ENCODE measurements at places on chromosomes 12 and 14.

GRCh38 chr14:103298620-103299019 lies 35.4 kb upstream of the EIF5 start:
- no peak for DNase-seq

DNA sequence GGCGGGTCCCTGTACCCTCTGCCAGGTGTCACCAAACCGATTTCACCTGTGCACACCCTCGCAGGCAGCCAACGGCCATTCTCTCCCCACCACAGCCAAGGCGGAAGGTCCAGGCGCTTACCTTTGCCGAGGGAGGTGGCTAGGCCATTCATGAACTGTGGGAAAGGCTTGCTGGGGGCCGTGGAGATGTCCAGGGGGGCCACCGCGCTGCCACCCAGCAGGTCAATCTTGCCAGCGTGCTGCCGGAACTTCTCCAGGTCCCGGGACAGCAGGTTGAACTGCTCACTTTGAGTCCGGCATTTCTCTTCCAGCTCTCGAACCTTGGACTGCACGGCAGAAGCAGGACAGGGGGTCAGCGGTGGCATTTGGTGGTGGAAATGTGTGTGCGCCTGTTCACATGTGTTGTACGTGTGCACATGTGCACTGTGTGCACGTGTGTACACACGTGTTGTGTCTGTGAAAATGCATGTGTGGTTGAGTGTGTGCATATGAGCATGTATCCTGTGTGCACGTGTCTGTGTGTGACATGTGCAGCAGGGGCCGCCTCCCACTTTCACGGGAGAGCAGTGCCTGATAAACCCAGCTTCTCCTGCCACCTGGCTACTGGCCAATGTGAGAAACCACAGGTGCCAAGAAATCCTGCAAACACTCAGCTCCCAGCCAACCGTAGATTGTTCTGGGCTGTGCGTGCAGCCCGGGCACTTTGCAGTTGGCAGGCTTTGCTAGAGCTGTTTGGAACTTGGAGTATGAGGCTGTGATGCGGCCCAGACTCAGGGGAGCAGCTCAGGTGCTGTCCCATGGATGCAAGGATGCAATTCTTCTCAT lies 118.9 kb downstream of the PIWIL1 start:
- no peak for DNase-seq

DNA sequence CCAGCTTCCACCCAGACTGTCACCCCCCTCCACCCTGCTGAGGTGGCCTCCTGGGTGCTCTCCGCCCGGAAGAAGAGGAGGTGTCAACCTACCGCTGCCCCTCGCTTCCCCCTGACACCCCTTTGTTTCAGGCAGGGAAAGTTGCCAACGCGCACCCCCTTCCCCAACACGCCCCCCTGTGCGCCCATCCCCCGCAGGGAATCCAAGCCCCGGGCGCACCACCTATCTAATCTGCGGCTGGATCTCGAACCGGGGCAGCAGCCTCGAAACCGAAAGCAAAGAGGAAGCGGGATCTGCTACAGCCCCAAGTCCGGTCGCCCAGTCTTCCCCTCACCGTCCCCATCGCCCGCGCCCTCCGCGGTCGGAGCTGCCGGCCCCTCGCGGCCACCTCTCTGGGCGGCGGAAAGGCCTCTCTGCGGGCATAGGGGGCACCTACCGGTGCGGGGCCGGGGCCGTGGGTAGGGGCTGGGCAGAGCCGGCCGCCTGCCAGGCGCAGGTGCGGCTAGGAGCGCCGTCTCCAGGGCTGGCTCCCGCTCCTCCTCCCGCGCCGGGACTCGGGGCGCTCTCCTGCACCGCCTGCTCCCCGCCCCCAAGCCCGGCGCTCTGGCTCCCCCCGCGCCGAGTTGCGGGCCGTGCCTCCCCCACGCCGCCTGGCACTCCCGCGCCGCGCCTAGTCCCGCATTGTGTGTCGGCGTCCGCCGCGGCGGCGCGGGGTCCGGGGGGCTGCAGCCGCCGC lies 18.3 kb upstream of the PLEKHH1 start:
- no peak for DNase-seq

GRCh38 chr12:9698681-9699080 lies 29.2 kb downstream of the CLEC2D start:
- no peak for DNase-seq

GRCh38 chr14:75989134-75989533 lies 3.6 kb downstream of the IFT43 start:
- no peak for DNase-seq

GRCh38 chr12:83538361-83538965 lies 851.8 kb downstream of the TMTC2 start:
- no peak for DNase-seq

DNA sequence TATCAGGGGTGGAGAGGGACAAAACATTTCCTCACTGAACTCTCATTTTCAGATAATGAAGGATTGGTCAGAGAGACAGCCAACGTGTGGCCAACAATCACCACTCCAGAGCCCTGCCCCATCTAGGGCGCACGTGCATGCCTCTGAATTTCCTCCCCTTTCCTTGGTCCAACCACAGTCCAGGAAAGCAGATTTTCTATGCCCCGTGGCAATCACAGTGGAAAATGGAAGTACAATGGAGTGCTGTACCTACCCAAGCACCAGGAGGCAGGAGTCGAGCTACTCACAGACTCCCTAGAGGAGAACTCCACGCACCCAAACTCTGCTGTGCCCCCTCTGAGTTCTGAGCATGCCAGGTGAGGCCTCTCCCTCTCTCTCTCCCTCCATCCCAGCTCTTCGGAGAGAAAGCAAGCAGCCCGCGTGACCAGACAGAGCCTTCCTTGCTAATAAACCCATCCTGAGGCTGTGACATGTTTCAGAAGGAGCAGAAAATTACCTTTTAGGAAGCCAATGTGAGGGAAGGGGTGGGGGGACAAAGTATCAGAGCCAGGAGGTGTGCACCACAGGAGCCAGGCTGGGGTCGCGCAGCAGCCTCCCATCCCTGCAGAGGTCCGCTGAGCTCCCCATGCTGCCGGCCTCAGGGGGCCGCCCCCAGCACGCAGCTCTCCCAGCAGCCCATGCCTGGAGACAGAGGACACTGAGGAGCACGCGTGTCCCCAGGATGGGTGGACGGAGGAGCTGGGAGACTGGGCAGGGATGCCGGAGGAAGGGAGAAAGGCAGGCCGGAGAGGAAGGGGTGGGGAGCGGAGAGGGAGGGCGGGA lies 73.4 kb downstream of the PITPNM2 start:
- no peak for DNase-seq

- DNase-seq: no peak
Observed at GRCh38 chr12:26791301-26791791, 41.6 kb downstream of the ITPR2 start.

- DNase-seq: no peak
Observed at GRCh38 chr12:97461553-97461952, 1.1 kb upstream of the RMST start.

- DNase-seq: no peak
Observed at GRCh38 chr12:7387289-7387688, 56.7 kb downstream of the CD163L1 start.

GRCh38 chr14:66105815-66106214 lies 380.4 kb upstream of the CCDC196 start:
- no peak for DNase-seq

GRCh38 chr12:4909734-4910501 lies at the start of gene KCNA1:
Gene KCNA1 (plus strand): TSS chr12:4909905. CDS start chr12:4911379, 1,474 bp downstream.
- DNase-seq: no peak

DNA sequence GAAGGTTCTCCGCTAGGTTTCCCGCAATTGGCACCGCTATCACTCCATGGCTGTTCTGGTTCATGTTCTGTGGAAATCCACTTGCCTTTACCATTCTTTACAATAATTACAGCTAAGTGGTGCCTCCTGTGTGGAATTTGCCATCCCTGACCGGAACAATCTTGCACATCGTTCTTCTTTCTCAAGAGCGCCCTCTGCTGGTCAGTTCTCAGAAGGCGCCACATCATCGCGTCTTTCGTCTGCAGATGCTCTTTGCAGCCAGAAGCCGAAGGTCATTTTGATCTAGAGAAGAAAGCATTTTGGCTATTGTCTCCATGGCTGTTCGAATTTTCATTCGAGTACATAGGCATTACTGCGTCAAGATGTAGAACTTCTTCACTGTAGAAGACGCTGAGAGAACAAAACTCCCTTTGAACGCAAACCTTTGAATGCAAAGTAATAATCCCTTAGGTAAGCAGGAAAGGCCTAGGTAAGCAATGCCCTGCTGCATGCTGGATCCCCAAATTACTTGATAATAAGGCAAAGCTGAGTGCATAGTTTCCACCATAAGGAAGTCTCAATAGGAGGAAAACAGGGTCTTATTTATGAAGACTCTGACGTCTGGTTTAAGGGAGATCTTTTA lies 10.1 kb upstream of the RTRAF start:
- peak; percentile 46 for DNase-seq

- no peak for DNase-seq
Observed at GRCh38 chr14:59131938-59132795, 56.3 kb upstream of the DAAM1 start.

GRCh38 chr12:98595243-98595988 lies 1.9 kb downstream of the SLC25A3 start:
- no peak for DNase-seq

DNA sequence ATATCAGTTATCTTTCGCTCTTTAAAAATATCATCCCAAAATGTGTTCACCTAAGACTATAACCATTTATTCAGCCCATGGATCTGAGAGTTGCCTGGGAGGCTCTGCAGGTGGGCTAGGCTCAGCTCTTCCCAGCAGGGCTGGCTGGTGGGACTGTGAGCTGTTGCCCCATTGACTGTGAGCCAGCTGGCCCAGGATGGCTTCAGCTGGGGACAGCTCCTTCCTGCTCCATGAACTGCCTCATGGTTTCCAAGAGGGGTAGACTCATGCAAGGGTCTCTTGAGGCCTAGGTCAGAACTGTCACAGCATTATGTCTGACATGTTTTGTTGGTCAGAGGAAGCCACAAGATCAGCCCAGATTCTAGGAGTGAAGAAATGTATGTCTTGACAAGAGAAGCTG lies 114.1 kb upstream of the E2F7 start:
- DNase-seq: no peak

GRCh38 chr14:22820731-22821130 lies 5.5 kb upstream of the SLC7A7 start:
- DNase-seq: no peak

DNA sequence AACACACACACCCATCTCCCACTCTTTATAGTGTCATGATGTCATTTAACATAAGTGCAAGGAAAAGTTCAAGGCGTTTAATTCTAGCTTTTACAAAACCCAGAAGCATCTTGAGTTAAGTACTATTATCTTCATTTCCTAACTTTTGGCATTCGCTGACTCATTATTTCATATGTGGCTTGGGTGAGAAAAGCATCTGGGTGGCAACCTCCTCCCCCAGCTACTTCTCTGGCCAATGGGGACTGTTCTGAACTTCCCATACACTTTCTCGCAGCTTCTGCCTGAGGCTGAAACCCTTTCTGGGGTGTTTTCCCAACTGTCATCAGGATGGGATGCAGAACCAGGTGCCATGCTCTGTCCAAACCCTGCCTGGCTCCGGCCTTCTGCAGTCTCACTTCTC lies 2.8 kb upstream of the MARK3 start:
- no peak for DNase-seq

DNA sequence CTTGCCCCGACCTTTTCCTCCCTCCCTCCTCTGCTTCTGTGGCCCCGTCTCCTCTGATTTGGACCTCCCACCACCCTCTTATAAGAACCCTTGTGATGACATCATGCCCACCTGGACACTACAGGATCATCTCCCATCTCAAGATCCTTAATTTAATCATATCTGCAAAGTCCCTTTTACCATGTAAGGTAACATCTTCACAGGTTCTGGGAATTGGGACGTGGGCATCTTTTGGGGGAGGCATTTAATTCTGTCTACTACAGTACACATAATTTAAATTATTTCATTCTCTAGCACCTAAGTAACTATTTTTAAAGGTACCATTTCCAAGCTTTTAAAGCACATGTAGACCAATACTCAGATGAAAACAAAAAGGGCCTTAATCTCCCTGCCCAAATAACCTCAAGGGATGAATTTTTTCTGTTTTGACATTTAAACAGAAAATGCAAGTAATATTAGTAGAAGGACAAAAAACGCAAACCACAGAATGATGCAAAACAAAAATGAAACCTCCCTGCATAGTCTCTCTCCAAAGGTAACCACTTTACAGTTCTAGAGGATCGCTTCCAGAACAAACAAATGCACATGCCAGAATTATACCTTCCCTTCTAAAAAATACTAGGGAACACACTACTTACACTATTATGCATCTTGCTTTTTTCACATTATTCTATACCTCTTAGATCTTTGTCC lies 222.1 kb downstream of the AACS start:
- no peak for DNase-seq

GRCh38 chr12:87935216-87935615 lies 94.0 kb downstream of the C12orf50 start:
- no peak for DNase-seq

GRCh38 chr12:109771746-109772621 lies 58.4 kb downstream of the FAM222A start:
- DNase-seq: no peak

GRCh38 chr14:47919997-47920396 lies 244.6 kb upstream of the MDGA2 start:
- no peak for DNase-seq

DNA sequence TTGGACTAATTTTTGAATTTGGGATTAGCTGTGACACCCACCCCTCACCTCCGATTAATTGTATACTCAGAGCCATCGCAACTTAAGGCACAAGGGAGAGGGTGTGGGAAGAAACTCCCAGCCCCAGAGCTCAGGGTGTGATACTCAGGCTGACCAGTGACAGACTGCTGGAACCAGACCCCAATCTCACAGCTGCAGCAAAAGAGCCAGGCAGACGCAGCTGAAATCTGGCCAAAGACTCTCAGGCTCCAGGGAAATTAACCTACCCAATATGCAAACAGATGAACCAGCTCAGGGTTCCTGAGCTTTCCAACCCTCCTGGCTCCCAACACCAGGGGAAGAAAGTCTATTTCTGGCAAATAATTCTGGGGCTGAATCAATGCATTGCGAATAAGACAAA lies 30.5 kb downstream of the ANAPC7 start:
- no peak for DNase-seq

GRCh38 chr12:14510574-14510973 lies 57.1 kb downstream of the PLBD1 start:
- no peak for DNase-seq

GRCh38 chr12:19128485-19128884 lies 1.0 kb upstream of the PLEKHA5 start:
- no peak for DNase-seq

DNA sequence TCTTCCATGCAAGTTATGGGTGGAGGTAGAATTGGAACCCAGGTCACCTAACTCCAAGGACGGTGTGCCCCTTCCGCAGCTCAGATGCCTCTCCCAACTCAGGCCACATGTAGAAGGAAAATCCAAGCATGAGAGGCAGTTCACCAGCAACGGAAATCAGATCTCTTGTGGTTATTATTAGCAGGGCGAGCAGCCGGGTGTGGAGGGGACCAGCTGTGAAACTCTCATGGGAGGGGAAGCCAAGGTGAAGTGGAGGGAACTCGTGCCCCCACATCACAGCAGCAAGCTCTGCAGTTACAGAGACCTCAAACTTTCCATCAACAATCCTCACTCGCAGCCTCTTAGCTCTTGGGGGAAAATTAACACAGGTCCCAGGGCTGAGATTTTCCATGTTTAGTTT lies 79.7 kb downstream of the KSR2 start:
- DNase-seq: no peak

- no peak for DNase-seq
Observed at GRCh38 chr12:132356691-132357622, 27.6 kb upstream of the GALNT9 start.

GRCh38 chr14:81433378-81433777 lies 33.3 kb upstream of the STON2 start:
- no peak for DNase-seq
